ENCODE measurements at places on chromosomes 4 and X.

GRCh38 chrX:136147976-136148375 lies 643 bp downstream of the FHL1 start:
- no peak for DNase-seq

- DNase-seq = no peak
Observed at GRCh38 chr4:185513489-185514181, 21.7 kb downstream of the PDLIM3 start.

DNA sequence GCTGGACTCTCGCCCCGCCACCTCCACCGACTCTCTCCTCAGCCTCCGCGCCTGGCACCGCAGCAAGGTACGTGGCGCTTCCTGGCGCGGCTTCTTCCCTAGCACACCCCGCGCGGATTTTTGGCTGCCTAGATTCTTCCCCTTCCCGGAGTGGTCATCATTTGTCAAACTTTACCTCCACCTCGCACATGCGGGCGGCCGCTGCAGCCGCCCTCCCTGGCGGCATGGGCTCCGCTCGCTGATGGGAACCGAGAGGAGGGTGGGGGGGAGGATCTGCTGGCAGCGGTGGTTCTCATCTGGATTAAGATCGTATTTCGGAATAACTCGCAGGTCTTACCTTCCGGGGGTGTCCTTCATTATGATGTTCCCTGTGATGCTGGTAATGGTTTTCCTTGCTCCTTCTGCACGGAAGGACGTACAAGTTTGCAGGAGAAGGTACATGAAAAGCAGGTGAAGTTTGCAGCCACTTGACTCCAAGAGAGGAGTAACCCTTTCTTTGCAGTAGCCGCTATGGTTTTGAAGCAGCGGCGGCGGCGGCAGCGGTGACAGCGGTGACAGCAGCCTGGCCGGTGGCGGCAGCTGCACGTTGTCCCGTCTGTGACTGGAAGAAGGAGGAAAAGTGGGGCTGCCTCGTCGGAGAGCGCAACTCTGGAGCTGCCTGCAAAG lies 2183.9 kb upstream of the TENM3 start:
- peak; percentile 76 for DNase-seq

DNA sequence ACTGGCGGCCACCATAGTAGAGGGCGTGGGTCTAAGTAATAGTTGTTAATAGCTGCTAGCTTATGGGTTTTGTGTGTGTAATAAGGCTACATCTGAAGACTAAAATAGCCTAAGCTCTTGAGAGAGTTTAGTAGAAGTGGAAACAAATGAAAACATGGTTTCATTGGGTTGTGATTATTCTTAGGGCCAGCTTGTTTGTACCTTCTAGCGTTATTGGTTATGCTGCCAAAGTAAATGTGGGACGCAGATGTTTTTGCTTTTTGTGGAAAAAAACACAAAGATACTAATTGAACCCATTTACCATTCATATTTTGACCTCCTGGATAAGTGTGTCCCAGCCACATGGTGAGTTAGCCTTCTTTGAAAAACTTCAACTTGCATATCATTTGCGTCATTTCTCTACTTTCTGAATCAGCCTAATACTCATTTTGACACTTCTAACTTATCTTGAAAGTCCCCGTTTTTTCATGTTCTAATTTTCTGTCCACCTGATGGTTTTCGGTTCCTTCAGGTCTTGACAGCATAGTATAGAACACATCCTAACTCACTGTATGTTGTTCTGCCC lies 305.3 kb downstream of the FRMPD4 start:
- DNase-seq = no peak
